ENCODE measurements at places on chromosomes 1 and 21. TPM values are rescaled to one million over a fixed set of nuclear protein-coding genes. Genes with fewer than 3 reads are reported as not detected.

DNA sequence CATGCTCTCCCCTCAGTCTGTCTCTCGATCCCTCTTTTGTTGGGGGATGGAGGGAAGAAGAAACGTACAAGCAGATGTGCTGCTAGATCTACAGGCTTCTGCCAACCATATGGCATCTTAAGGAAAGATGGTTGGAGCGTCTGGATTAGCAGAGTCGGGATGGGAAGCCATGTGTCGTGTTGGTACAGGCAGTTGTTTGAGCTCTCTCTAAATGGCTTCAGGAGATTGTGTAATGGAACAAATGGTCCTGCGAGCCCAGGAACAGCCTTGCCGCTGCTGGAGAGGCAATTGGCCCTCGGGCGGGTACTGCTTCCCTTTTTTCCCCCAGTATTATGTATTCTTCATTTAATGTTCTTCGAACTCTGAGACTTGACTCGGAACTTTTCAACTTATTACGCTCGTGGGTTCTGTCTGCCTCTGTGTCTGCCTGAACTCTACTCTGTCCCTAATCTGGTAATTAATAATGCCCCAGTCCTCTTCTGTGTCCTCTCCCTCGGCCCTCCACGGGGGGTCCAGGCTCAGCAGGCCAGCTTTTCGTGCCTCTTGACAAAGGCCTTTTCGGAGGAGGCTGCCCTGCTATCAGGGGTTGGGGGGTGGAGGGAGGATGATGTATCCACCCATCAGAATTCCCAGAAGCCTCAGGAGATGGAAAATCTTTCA is 215.3 kb downstream of the SDCCAG8 start:
- H3K36me3 ChIP-seq = no peaks in the 10 kb centered on the region
- no peak overlapping the region for H3K4me3 ChIP-seq
- no peaks in the 10 kb centered on the region for H3K27me3 ChIP-seq
- no peak overlapping the region for H3K27ac ChIP-seq
- DNase-seq = no peak

The C1orf116 gene
- total RNA-seq = not detected

DNA sequence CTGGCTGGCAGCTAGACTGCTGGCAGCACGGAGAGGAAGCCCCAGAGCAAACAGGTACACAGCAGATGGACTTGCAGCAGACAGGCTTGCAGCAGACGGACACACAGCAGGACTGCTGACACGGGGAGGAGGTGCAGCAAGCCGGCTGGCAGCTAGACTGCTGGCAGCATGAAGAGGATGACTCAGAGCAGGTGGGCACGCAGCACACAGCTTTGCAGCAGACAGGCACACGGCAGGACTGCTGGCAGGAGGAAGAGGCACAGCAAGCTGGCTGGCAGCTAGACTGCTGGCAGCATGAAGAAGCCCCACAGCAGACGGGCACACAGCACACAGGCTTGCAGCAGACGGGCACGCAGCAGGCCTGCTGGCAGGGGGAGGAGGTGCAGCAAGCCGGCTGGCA is 498 bp downstream of the KRTAP10-2 start:
- H3K36me3 ChIP-seq = no peaks in the 10 kb centered on the region
- no peak overlapping the region for H3K4me3 ChIP-seq
- no peak overlapping the region for H3K27ac ChIP-seq
- H3K27me3 ChIP-seq = peaks cover 2% of the 10 kb centered on the region
- peak; percentile 10 for DNase-seq

The FCRL1 gene
- not detected for total RNA-seq

- no peak overlapping the region for H3K4me3 ChIP-seq
- no peaks in the 10 kb centered on the region for H3K27me3 ChIP-seq
- no peaks in the 10 kb centered on the region for H3K4me1 ChIP-seq
- no peak overlapping the region for H3K27ac ChIP-seq
- no peak for DNase-seq
- H3K36me3 ChIP-seq = no peaks in the 10 kb centered on the region
These were observed 414.6 kb downstream of the LMO4 start for GRCh38 chr1:87743256-87743655.

The LMOD1 gene
- total RNA-seq = 17.1 TPM

The UQCRH gene
- 202 TPM for total RNA-seq

The GNG4 gene
- total RNA-seq = under 0.01 TPM

The CD52 gene
- total RNA-seq = not detected

- no peaks in the 10 kb centered on the region for H3K36me3 ChIP-seq
- H3K4me3 ChIP-seq = no peak overlapping the region
- H3K27me3 ChIP-seq = no peaks in the 10 kb centered on the region
- no peak overlapping the region for H3K27ac ChIP-seq
- H3K4me1 ChIP-seq = peaks cover 10% of the 10 kb centered on the region
These were observed 185.2 kb downstream of the LEPR start for GRCh38 chr1:65605621-65606020.

GRCh38 chr1:62306065-62306464 is 13.2 kb downstream of the KANK4 start:
- H3K36me3 ChIP-seq = no peaks in the 10 kb centered on the region
- no peak overlapping the region for H3K27ac ChIP-seq
- peaks cover 3% of the 10 kb centered on the region for H3K27me3 ChIP-seq
- H3K4me3 ChIP-seq = no peak overlapping the region
- no peaks in the 10 kb centered on the region for H3K4me1 ChIP-seq

DNA sequence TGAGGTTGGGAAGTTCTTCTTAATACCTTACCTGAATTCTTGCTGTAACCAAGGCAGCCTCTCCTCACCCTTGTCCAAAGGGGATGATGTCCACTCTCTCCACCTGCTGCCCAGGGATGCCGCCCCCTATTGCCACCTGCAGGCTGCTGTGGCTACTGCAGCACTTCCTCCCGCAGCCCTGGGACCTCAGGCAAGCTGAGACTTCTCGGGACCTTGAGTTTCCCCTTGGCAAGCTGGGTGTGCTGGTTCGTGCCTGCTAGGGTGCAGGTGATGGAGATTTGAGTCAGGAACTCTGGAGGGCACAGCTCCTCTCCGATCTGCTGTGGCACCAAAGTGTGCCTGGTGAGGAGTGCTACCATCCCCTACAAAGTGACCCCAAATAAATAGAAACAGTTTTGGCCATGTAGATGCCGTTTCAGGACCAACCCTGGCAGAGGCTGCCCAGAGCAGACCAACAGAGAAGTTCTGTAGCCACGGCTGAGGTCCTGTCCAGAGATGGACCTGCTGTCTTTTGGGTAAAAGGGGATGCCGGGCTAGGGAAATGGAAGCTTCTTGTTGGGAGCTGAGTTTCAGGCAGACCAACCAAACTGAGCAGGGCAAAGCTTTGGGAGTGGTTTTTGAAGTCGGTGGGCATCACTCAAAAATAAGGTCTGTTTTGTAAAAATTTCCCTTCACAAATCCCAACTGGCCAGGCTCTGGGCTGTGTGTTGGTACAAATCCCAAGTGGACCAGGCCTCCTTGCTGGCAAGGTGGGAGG is 31.7 kb downstream of the RUNX3 start:
- H3K36me3 ChIP-seq = no peaks in the 10 kb centered on the region
- H3K27ac ChIP-seq = no peak overlapping the region
- peak; percentile 94 for DNase-seq
- no peak overlapping the region for H3K4me3 ChIP-seq
- no peaks in the 10 kb centered on the region for H3K27me3 ChIP-seq
- H3K4me1 ChIP-seq = no peaks in the 10 kb centered on the region

DNA sequence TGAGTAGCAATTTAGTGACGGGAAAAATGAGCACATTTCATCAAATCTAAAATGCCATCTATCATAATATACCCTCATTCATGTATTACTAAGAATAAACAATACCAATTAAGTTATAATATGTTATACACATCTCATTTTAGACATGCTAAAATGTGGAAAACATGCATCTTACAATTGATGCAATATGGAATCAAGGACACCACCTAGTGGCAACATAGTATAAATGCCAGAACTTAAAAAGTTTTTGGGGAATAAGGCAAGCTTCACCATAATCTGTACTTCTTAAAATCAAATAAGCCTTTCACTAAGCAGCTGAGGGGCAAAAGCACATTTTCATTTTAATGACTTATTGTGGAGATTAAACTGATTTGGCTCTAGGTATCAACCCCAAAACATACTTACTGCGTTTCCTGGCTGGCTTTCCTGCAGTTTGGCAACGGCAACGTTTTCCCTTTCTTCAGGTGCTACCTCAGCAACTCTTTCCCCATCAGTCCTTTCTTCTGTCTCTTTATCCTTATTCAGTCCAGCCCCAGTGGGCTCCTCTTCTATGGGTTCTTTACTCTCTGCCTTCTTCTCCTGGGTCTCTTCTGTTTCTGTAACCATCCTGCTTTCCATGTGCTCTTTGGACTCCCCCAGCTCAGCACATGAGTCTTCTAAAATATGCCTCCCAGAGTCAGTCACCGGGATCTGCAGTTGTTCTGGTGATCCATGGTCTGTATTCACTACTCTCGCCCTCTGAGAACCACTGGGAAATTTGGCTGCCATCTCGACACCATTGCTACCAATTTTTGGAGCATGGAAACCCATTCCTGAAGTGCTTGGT is 11.4 kb downstream of the SDE2 start:
- H3K27ac ChIP-seq = no peak overlapping the region
- no peaks in the 10 kb centered on the region for H3K4me1 ChIP-seq
- no peak overlapping the region for H3K4me3 ChIP-seq
- peaks cover 79% of the 10 kb centered on the region for H3K36me3 ChIP-seq

DNA sequence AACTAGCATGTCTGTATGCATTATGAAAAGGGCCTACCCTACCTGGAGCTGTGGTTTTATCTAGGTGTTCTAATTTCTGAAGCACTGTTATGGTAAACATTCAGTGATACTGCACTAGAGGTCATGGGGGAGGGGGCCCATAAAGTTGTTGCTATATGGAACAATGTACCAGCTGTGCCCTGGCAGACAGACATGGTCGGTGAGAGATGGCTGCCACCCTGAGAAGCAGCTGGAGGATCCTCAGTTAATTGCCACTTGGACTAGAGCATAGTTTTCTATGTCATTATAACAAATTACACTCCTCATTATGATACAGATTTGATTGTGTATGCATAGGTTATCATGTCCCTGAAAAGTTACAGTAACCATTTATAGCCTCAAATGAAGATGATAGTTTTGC is 45.4 kb downstream of the ILDR2 start:
- H3K4me3 ChIP-seq = no peak overlapping the region
- no peaks in the 10 kb centered on the region for H3K36me3 ChIP-seq
- no peak overlapping the region for H3K27ac ChIP-seq
- DNase-seq = no peak
- H3K27me3 ChIP-seq = peaks cover 15% of the 10 kb centered on the region

DNA sequence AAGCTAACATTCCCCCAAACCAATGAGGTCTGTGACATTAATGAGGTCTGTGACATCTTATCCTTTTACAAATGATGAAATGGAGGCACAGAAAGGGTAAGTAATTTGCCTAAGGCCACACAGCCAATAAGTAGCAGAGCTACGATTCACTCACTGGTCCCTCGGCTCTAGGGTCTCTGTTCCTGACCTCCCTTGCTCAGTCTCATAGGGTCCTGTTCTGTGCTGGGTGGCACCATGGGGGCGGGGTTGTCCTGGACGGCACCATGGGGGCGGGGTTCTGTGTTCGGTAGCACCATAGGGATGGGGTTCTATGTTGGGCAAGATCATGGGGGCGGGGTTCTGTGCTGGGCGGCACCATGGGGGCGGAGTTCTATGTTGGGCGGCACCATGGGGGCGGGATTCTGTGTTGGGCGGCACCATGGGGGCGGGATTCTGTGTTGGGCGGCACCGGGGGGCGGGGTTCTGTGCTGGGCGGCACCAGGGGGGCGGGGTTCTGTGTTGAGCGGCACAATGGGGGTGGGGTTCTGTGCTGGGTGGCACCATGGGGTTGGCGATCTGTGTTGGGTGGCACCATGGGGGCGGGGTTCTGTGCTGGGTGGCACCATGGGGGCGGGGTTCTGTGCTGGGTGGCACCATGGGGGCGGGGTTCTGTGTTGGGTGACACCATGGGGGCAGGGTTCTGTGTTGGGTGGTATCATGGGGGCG is 55.6 kb downstream of the CLSTN1 start:
- H3K4me3 ChIP-seq = no peak overlapping the region
- peaks cover 13% of the 10 kb centered on the region for H3K4me1 ChIP-seq
- H3K27ac ChIP-seq = peak overlapping the region; percentile 88
- no peaks in the 10 kb centered on the region for H3K27me3 ChIP-seq

Data from osteoblast (primary cell).